HEK293T (cell line): ENCODE measurements at places on chromosomes 11 and 22.

- no peak for DNase-seq
These were observed 562.8 kb upstream of the CCDC179 start for GRCh38 chr11:23423104-23423503.

- no peak for DNase-seq
These were observed 115.4 kb upstream of the OR4B1 start for GRCh38 chr11:48101044-48101733.

- DNase-seq: peak; percentile 44
These were observed 5.0 kb downstream of the SEZ6L start for GRCh38 chr22:26174280-26174679.

DNA sequence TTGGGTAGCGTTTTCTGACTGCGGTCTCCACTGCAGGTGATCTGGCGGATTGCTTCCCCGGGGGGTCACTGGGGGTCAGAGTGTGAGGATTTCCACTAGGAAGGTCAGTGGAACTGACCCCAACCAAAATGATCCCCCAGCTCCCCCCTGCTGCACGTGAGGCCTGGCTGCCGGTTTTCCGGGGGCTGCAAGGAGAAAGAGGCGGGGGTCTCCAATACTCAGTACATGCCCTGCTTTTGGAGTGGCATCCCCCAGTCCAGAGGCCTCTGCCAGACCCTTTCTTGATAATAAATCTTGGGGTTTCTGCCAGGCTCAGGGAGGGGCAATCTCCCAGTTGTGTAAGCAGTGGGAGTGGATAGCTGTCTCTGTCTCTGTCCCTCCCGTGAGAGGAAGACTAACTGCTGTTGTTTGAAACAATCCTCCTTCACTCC is 71.5 kb upstream of the RTL6 start:
- DNase-seq: no peak

- peak; percentile 50 for DNase-seq
These were observed 1.3 kb downstream of the TP53I11 start for GRCh38 chr11:44949160-44950030.

GRCh38 chr11:70477609-70478008 is 79.3 kb downstream of the CTTN start:
- no peak for DNase-seq

- DNase-seq: peak; percentile 97
These were observed 13.7 kb upstream of the SEC14L3 start for GRCh38 chr22:30485362-30485988.

GRCh38 chr11:82936261-82936660 is 34.7 kb downstream of the DDIAS start:
- no peak for DNase-seq

DNA sequence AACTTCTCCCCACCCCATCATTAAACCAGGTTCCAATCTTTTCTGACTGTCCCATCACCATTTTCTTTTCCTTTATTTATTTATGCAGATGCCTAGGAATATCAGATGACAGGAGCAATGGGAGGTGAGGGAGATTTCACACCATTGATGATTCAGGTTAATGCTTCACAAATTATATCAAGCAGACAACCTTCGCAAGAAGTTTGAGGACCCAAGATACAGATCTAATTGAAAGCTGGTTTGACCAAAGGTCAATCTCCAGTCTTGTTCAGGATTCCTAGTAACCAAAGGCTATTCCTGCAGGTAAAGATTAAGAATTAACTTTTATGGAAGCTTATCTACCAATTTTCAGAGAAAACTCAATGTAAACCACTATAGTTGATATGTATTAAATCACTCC is 54.4 kb downstream of the SLC35F2 start:
- no peak for DNase-seq
